ENCODE measurements at places on chromosomes 4 and X.

DNA sequence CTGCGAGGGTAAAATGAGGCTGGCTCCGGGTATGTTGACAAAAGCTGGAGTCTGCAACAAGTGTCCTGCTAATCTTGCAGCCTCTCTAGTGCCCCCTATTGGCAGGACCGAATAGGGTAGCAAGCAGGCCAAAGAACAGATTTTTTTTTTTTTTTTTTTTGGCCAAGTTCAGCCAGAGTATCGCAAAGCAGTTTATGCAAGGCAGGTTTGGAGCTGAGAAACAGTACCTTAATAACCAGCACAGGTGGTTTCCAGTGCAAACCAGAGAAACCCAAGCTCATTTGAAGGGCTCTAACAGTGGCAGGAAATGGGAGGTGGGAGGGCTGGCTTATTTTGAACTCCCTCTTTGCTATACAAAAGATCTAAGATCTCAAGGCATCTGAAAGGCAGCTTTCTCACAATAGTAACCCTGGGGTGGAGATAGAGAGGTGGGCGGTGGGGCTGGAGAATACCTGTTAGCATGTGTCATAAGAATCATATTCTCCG is 38.2 kb upstream of the OCIAD2 start:
- DNase-seq, result no peak

- DNase-seq, result no peak
Observed at GRCh38 chr4:41517121-41517520, 20.8 kb upstream of the LIMCH1 start.

GRCh38 chr4:81724925-81725329 is 253.2 kb upstream of the RASGEF1B start:
- DNase-seq, result peak; percentile 96

DNA sequence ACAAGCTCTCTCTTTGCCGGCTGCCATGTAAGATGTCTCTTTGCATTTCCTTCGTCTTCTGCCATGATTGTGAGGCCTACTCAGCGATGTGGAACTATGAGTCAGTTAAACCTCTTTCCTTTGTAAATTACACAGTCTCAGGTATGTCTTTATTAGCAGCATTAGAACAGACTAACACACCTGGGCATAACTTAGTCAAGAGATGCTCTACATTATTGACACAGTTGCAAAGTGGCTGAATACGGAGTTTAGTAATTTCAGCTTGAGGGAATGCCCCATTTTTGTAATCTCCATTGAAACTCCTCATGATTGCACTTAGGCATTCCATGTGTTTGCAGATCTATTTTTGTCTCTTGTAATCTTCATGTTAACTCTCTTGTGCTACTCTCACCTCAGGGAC is 299.5 kb upstream of the HAND2 start:
- no peak for DNase-seq

DNA sequence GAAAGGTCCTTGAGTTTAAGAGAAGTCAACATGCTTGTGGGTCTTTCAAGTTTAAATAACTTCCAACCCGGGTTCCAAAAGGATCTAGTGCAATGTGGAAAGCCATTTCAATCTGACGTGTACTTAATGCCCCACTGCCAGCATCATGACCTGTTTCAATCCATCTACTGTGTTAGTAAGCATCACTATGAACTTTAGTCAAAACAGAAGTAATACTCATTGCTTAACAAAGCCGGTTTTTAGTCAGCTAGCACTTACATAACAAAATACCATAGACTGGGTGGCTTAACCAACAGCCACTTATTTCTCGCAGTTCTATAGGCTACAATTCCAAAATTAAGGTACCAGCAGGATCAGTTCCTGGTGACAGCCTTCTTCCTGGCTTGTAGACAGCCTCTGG is 677.5 kb downstream of the DMD start:
- no peak for DNase-seq

- no peak for DNase-seq
Observed at GRCh38 chr4:127113844-127114362, 518.9 kb upstream of the INTU start.

GRCh38 chrX:133569217-133569616 is 153.9 kb upstream of the GPC4 start:
- no peak for DNase-seq

DNA sequence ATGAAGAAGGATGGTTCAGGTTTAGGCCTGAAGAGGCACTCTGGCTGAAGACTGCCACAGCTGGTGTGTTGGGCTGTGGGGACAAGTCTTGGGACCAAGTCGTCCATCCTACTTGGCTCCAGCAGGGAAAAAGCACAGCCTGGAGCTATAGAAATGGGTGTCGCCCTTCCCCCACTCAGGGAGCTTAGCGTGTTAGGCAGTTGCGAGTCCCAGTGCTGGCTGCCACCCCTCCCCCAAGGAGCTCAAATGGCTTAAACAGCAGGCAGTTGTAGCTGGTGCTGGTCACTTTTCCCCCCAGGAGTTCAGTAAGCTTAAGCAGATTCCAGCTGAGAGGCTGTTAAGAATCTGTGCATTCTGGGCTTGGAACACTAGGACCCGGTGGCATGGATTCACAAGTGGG is 319.5 kb upstream of the POF1B start:
- DNase-seq, result no peak

- no peak for DNase-seq
Observed at GRCh38 chr4:67051000-67051789, 494.1 kb downstream of the CENPC start.

DNA sequence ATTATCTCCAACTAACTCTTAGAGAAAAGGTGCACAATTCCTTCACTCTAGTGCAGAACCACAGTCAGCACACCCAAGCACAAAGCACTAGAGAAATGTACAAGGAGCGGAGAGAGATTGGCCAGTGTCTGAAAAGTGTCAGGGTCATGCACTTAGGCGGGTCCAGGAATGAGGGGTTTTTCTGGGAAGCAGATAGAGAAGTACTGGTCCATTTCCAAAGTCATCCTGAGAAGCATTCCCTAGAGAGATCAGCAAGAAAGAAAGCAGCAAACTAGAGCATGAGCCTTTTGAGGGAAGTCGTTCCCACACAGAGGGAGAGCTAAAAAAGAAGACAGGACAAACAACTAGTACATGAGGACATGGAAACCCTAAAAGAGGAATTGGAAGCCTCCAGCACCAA is 168.1 kb upstream of the MAP3K15 start:
- no peak for DNase-seq

DNA sequence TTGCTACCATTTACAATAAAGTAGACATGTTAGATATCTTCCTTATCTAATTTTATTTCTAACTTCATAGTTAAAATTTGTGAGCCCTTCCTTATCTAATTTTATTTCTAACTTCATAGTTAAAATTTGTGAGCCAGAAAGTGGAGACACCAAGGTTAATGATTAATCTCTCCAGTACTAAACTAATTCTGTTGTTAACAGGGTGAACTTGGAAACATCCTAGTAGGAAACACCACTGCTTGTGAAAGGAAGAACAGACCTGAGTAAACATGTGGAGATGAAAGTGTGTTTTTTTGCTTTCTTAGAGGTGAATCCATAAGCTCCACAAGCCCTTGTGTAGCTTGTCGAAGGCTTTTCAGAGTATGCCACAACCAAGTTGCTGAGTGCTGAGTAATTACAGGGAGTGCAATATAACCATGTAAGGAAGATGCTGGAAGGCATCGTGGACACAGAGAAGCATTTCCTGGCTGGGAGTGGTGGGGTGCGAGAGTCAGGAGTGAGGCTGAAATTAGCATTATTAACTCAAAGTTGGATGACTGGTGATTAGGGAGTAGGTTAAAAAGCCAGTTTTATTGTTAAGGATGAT is 118.6 kb upstream of the NEIL3 start:
- DNase-seq, result peak; percentile 61

DNA sequence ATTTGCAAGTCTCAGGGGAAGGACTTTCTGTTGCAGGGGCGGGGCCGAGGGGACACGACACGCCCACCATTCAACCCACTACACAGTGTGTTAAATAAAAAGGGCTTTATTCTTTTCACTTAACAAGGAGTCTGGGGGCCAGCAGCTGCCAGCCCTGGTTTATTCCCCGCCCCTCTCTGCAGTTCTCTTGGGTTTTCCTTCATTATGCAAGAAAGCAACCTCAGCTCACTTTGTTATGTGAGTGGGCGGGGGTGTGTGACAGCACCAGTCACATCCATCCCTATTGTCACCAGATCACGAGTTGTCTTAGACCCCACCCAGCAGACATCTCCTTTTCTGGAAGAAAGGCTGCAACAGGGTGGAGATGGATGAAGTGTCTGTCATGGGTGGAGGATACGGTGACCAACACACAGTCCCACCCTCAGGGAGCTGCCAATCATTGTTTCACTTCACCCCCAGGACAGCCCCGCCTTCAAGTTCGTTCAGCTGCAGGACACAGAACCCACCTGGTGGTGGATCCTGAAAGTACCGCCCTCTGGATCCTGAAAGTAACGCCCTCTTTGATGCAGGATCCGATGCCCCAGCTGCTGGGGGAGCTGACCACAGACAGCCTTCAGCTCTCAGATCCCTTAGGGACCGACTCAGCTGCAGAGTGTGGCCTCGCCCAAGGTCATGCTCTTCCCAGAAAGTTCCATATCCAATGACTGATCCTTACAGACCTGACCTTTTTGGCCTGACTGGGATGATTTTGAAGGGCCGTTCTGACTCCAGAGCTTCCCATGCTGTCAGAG is 79.6 kb downstream of the SMIM20 start:
- peak; percentile 94 for DNase-seq

DNA sequence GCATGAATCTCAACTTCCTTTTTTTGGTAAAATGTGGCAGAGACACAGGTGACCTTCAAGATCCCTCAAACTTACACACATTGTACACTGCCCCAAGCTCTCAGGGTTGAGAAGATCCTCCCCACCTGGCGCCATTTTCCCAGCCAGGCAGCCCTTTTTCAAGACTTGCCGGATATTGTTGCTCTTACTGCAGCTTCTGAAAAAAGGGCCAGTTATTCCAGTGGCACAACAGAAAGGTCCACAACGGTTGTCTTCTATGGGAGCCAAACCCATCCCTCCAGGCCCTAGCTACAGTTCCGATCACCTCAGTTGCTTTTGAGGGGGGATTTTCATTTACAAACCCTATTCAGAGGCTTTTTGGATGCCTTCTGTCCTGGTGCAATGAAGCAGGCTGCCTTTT is 101.1 kb downstream of the CHIC2 start:
- peak; percentile 46 for DNase-seq

All from islet precursor cell (in vitro differentiated cells).